Stimulated activated CD4-positive, alpha-beta T cell treated with anti-CD3 and anti-CD28 coated beads, Interleukin-1b, Interleukin-23, amount 100 ng/mL, for 24 hours (primary cell): ENCODE measurements at places on chromosomes 5 and 9.

- no peak for DNase-seq
Measured at GRCh38 chr5:125236007-125236406, 489.6 kb upstream of the ZNF608 start.

DNA sequence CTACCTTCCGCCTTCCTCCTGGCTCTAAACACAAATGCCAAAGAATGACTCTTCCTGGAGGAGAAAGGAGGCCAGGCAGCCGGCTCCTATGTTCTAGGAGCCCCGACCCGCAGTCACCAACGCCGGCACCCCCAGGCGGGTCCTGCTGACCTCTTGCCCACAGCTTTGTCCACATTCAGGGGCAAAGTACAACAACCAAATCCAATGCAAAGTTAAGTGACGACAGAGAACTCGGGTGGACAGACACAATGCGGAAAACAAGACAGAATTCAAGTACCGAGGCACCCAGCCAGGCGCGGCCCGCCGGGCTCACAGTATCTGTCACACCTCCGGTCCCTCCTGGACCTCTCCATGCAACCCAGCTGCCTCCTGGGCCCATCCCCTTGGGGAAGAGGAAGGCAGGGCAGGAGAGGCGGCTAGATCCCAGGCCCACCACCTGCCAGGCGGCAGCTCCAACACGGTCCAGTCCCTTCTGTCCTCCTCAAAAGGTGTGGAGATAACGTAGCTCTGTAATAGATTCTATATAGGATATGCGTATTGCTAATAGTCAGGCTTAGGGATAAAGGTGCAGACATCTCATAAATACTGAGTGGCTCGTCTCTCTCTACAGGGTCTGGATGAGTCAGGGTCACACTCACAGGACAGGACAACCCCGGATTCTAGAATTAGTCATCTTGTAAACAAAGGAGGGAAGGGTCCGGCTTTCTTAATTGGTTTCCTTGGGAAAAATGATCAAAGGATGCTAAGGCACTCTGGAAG, 46.9 kb upstream of the UBAC1 start:
- DNase-seq = no peak

GRCh38 chr9:33662871-33663270, 132.5 kb upstream of the PRSS3 start:
- no peak for DNase-seq

GRCh38 chr5:37918424-37918823, 78.6 kb upstream of the GDNF start:
- DNase-seq = no peak

GRCh38 chr5:126360467-126360866, 62.7 kb upstream of the GRAMD2B start:
- DNase-seq = no peak

- DNase-seq = no peak
Measured at GRCh38 chr5:77492653-77493000, 511 bp upstream of the WDR41 start.

- no peak for DNase-seq
Measured at GRCh38 chr9:100466829-100467221, 6.1 kb upstream of the TMEFF1 start.

DNA sequence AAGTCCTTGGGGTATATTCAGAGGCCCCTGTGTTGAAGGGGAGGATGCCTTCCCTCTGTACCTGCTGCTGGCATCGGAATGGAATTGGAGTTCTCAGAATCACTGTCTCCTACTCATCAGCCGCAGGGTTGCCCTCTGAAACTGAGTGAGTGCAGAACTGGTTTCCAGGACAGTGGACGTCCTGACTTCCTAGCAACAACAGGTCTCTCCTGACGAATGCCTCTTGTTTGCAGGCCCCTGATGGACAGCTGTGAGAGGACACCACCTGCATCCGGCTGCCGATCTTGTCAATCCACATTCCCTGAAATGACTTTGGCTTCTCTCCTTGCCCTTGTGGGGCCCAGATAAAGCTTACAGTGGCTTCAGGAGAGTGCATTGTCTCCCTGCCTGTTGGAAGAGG, 274.5 kb downstream of the NSG2 start:
- DNase-seq = no peak

GRCh38 chr5:142836048-142836447, 65.9 kb downstream of the ARHGAP26 start:
- no peak for DNase-seq

DNA sequence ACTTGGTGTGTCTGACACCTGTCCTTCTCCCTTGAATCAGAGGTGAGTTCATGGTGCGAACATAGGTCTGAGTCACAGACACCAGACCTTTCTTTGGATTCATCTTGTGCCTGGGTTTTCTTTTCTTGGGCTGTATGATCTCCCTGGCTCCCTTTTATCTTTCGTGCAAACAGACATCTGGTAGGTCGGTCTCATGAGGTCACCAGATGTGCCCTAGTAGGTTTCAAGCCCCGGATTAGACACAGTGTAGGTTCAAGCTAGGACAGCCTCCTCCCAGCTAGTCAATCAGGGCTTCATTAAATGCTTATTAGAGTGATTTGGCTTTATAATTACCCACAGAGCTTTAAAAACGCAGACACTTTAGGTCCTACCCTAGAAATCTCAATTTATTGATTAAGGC, 106.0 kb upstream of the MYO10 start:
- no peak for DNase-seq

DNA sequence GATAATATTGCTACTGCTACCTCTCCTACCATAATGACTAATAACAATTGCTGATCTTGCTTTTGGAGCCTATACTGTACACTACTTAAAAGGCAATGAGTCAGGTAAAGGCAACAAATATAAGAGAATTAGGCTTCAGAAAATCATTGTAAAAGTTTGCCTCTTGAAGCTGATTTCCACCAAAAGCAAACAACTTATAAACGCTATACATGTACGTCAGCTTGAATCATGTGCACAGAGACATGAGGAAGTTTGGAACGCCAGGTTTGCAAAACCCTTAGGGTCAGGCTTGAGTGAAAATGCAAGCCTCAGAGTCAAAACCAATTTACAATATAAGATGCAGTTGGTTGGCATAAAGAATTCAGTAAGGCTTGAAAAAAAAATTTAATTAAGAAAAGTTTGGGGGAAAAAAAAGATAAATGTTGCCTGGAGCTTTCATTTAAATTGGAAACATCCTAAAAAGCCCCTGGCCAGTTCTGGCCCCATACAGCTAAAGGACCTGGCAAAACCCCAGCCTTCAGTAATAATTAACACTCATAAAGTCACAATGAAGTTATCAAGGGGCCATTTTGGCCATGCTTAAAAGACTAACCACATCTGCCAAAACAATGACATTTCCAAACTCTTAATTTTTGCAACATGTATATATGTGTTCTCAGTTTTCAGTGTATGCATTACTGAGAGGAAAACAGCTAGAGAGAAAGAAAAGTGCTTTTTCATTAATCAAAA, 181.0 kb upstream of the NFIL3 start:
- no peak for DNase-seq

- no peak for DNase-seq
Measured at GRCh38 chr5:13921578-13921977, 22.9 kb downstream of the DNAH5 start.

- no peak for DNase-seq
Measured at GRCh38 chr9:16333691-16334090, 536.8 kb downstream of the BNC2 start.

GRCh38 chr5:73304381-73304780, 131.4 kb downstream of the TMEM174 start:
- DNase-seq = no peak

DNA sequence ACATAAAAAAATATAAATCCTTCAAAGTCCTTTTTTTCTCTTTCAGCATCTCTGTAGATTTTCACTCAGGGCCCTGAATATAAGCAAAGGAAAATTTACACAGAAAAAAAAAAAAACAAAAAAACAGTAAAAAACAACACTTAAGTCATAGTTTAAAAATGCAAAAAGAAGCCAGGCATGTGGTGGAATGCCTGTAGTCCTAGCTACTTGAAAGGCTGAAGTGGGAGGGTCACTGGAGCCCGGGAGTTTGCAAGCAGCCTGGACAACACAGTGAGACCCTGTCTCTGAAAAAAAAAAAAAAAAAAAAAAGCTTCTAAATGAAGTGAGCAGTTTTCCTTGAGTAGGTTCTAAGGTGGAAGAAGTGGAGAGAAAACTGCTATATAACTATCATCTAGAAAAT, 55.0 kb upstream of the BNC2 start:
- no peak for DNase-seq

GRCh38 chr5:127608077-127608660, 40.7 kb upstream of the CTXN3 start:
- no peak for DNase-seq

DNA sequence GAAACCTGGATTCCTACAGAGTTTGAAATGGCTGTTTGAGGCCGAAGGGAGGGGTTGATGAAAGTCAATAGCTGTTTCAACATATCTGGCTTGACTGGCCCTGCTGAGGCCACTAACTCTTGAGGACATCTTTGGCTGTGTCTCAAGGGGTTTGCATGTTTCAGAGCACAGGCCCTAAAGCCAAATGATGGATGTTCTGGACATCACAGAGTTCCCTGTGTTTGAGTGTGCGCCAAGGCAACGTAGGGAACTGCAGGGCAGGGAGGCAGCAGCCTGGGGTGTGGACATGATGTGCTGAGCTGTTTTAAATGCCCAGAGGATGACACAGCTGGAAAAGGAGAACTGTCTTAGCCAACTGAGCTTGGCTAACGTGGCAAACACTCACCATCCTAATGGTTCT, 89.6 kb downstream of the RAPGEF1 start:
- no peak for DNase-seq

GRCh38 chr5:122680623-122681350, 94.1 kb upstream of the SNX2 start:
- no peak for DNase-seq

GRCh38 chr9:31582561-31582960, 801.9 kb upstream of the ACO1 start:
- no peak for DNase-seq

DNA sequence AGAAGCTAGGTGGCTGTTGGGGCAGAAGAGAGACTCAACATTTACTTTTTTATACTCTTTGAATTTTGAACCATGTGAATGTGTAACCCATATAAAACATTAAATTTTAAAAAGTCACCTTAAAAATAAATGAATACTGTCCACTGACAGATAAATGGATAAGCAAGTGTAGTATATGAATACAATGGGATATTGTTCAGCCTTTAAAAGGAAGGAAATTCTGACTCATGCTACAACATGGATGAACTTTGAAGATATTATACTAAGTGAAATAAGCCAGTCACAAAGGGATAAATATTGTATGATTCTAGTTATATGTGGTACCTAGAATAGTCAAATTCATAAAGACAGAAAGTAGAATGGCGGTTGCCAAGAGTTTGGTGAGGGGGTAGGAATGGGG, 113.9 kb downstream of the TMEM174 start:
- DNase-seq = no peak

DNA sequence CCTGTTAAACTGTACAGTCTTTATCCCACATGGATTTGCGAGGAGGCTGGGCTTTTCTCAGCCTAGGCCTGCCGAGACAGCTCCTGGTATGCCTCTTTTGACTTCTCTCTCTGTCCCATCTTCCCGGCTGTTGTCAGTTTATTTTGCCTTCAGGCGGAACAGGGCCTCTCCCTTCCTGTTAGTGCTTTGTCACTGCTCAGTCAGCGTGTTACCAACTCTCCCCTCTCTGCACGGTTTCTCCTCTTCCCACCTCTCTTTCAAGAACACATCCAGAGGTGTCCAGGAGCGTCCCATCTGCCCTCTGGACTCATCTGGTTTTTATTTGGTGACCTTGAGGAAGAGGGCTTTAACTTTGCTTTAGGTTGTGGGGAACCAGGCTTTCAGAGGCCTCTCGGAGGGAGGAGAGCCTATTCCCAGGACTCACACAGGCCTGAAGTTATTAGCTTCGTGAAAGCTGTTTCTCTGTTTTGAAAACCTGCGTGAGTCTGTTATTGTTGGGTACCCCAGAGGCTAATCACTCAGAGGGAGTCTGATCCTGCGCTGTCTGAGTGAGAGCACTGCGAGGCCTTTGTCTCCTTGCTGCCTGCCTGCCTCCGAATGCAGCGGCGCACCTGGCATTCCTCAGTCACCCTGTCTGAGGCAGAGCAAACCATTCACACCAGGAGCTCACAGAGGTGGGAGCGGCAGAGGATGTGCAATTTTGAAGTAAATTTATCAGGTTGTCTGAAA, 234.4 kb upstream of the MPDZ start:
- no peak for DNase-seq

GRCh38 chr9:76560481-76560922, 101.5 kb downstream of the GCNT1 start:
- DNase-seq = no peak

DNA sequence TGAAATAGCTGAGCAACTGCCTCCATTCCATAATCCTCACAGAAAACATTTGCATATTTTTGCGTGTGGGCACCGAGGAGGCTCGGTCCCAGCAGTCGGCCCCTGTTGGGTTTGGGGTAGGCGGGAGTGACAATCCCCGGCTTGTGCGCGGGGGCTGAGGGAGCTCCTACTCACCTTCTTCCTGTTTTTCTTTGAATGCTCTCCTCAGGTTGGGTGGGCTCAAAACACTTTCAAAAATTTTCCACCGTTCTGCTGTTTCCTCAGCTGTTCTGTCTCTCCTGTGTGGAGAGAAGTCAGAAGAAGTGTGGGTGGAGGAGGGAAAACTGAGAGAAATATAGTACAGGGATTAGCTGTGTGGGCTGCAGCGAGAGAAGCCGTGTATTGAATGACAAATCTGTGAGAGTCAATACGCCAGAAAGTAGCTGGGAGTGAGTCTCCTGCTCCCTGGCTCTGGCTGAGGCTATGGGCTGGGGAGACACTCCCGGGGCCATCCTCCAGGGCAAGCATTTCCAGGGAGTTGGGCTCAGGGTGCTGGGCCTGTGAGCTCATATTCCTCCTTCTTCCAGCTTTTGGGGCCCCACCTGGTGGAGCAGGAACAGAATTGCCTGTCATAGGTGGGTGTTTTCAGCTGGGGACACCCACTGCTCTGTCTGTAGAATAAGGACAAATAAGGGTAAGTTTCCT, 84.7 kb downstream of the CMYA5 start:
- DNase-seq = no peak

DNA sequence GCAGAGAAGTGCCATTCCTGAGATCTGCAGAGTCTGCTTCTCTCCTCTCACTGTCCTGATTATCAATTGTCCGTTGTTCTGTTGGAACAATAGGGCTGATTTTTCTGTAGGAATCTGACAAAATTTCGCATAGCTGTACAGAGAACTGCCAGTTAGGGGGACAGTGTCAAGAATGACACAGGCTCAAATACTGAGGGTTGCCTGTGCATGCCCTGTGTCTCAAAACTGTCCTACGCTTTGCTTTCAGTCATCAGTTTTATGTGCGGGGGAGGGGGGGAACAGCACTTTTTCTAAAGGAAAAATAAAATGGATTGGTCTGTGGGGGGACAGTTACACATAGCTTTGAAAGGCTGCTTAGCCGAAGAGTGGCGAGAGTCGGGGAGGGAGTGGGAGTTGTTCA, 248.6 kb downstream of the PDZD2 start:
- DNase-seq = no peak

- DNase-seq = no peak
Measured at GRCh38 chr5:160260881-160261815, 31.8 kb downstream of the FABP6 start.

GRCh38 chr5:73497497-73498056, 665 bp upstream of the BTF3 start:
- DNase-seq = no peak

DNA sequence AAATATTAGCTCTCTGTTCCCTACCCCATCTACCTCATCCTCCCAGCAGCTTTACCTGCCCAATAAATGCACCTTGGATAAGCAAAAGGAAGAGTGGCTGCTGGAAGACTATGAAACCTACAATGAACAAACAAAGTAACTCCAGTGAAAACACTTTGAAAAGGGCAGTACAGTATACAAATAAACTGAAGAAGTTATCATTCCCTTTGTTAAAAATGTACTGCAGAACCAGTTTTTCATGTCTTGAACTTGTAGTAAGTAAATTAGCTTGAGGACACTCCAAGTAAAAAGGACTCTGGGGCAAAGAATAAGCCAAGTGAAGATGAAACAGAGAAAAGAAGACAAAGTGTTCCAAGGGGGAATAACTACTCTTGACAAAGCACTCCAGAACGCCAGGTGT, 457.1 kb downstream of the DTWD2 start:
- no peak for DNase-seq
